ENCODE measurements at places on chromosomes 2 and 18.

GRCh38 chr2:58110765-58111164 lies 64.2 kb downstream of the VRK2 start:
- no peak for DNase-seq

GRCh38 chr18:10029711-10030110 lies 115.9 kb downstream of the VAPA start:
- no peak for DNase-seq

DNA sequence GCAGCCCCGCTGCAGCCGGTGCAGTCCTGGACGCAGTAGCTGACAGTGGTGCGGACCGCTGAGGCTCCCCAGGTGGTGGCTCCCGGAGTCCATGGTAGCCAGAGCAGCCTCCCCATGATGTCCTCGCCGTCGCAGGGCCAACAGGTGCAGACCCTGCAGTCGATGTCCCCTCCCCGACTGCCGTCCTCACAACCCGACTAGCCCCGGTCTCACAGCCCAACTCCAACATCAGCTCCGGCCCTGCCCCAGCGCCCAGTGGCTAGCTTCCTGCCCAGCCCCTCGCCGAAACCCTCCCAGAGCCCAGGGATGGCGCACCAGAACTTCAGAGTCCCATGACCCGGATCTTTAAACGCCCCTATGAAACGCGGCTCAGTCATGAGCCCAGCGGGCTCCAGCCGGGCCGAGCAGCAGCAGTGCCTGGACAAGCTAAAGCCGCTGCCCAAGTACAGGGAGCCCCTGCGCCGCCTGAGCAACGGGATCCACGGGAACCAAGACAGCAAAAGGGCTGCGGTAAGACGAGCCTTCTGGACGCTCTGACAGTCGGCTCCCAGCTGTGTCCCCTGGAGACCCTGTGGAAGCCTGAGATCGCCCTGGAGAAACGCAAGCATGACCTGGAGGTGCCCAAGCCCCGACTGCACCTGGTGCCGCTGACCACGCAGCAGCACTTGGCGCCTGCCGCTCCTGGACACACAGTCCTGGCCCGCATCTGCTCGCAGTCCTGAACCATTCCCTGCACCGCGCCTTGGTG lies 53.8 kb upstream of the TUBA3E start:
- no peak for DNase-seq

- no peak for DNase-seq
These were observed 89.6 kb downstream of the MCFD2 start for GRCh38 chr2:46825939-46826568.

GRCh38 chr2:161170377-161170776 lies 10.1 kb downstream of the TANK start:
- DNase-seq = no peak

DNA sequence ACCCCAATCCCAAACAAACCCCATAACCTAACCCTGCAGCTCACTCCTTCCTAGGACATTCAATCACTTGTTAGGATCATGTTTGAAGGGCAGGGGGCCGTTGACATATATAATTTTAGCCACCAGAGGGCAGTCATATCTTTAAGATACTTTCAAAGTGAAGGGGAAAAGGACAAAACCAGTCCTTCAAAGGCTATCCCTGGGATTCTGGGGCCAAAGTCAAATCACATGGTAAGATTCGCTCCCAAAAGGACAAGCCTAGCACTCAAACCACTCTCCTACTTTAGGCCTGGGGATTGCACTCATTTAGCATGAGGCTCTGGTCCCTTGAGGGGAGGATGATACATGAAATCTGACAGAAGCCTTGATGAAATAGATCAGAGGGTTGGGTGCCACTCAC lies 44.6 kb downstream of the HAUS1 start:
- DNase-seq = no peak

DNA sequence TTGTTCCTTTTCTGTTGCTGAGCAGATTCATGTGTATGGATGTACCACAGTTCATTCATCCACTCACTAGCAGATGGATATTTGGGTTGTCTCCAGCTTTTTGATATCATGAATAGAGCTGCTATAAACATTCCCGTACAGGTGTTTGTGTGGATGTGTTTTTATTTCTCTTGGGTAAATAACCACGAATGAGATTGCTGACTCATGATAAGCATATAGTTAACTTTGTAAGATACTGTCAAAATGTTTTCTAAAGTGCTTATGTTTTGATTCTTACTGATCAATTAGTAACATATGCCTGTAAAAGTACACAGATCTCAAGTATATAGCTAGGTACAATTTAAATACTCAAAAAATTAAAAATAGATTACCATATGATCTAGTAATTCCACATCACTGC lies 27.7 kb downstream of the TSN start:
- no peak for DNase-seq

GRCh38 chr18:59833785-59834184 lies 66.0 kb upstream of the PMAIP1 start:
- DNase-seq = no peak

GRCh38 chr2:183543731-183544130 lies 419.5 kb downstream of the NUP35 start:
- DNase-seq = no peak

- no peak for DNase-seq
These were observed 8.8 kb upstream of the IFIH1 start for GRCh38 chr2:162327134-162327769.

GRCh38 chr2:200593905-200594304 lies 8.1 kb downstream of the AOX1 start:
- DNase-seq = no peak

DNA sequence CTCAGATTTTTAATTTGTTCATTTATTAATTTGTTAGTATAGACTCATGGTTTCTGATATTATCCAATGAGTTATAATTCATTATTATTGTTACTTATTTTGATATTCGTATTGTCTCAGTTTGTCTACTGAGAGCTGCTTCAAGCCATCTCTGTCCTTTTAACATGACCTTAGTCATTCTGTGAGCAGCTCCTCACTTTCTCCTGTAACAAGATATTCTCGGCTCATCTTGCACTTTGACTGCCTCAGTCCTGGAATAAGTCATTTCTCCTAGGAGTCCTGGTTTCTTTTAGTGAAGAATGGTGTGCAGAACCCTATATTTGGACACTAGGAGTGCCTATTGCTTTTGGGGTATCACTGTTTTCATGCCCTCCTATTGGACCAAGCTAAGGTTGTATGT lies 13.2 kb downstream of the ASB1 start:
- no peak for DNase-seq

GRCh38 chr18:50334546-50335152 lies 40.2 kb upstream of the SKA1 start:
- DNase-seq = no peak

DNA sequence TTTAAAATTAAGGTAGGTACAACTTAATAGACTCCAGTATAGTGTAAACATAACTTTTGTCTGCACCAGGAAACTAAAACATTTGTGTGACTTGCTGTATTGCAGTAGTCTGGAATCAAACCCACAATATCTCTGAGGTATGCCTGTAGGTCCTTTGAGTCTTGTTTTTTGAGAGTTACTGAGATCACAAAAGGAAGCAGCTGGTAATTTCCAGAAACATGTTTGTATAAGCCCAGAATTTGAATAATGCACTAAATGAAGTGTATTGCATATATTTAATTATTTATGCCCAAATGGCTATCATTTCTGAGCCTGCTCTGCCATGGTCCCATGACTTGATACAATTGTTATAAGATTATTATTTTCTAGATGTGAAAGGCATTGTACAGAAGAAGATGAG lies 143.3 kb upstream of the LYPD6 start:
- DNase-seq = no peak

- no peak for DNase-seq
These were observed 118.7 kb downstream of the NOL10 start for GRCh38 chr2:10571057-10571456.

GRCh38 chr2:20448246-20448976 lies 1.5 kb downstream of the RHOB start:
- no peak for DNase-seq

DNA sequence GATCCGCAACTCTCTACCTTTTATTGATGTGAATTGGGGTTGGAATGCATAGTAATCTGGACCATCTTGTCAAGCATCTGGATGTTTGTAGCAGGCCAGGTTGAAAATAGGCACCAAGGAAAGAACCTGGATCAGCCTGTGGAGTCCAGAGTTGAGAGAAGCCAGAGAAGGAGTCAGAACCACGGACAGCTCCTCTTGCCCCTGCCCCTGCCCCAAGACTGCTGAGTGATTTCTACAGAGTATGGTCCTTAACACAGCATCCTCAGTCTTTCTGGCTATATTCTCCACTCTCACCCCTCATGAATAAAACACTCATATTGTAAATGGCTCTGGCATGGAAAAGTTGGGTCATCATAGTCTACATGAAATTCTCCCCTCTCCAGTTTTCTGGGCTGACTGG lies 154.6 kb downstream of the LOXHD1 start:
- DNase-seq = no peak

DNA sequence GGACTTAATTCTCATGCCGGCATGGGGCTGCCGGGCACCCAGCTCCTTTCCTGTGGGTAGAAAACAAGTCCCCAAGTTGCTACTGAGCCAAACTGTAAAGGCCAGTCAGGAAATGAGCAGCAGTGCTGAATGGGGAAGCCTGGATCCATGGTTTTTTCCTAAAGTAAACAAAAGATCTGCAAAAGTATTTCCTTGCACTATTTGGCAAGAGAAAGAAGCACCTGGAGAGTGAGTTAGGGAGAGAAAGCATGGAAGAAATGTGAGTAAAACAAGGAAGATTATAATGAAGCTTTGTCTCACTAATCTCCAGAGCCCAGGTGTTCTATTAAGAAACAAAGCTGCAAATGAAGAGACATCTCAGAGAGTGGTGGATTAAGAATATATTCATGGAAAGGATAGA lies 117.6 kb downstream of the METTL8 start:
- DNase-seq = no peak

DNA sequence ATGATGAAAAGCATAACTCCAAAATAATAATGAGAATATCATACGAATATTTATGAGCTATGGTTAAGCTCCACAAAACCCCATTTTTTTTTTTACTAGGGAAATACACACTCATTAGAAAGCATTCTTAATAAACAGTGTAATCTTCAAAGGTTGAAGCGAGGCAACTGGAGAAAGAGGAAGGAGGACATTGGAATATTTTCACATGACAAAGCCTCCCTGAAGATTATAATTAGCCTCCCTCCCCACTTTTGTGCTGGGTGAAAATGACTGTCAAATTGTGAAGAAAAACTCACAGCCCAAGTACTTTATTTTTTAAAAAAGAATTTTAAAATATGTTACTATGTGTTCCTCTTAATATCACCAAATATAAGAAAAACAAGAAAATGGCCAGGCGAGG lies 64.1 kb upstream of the NFU1 start:
- DNase-seq = no peak

DNA sequence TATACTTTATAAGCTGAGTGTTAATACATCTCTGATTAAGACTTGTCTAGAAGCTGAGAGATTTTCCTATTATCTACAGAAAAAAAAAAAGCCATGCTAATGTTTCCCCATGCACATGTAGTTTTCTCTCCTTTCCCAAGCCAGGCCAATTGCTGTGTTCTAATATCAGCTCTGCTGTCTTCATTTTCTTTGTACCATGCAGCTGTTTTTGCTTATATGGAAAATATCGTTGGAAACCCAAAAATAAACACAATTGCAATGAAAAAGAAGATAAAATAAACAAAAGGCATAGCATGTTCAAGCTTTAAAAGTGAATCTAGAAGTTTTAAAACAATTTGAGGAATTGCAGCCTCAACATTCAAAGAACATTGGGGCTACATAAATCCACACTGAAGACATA lies 817.4 kb upstream of the ACVR2A start:
- DNase-seq = no peak

GRCh38 chr2:238879621-238880377 lies 31.9 kb downstream of the TWIST2 start:
- no peak for DNase-seq

DNA sequence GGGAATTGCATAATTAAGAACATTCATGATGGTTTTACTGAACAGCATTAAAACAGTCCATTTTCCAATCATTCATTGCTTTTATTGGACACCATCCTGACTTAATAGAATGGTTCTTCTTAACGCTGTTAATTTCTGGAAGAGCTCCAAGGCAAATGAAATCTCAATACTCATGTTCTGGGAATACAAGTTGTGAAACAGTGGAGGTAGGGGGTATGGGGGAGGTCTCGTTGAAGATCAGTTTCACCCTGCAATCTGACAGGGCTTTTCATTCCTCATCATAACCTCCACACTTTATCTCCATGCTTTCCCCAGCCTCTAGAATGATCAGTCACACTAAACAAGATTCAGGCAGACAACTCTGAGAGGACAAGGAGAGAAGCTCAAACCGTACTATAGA lies 113.6 kb downstream of the ETAA1 start:
- no peak for DNase-seq

DNA sequence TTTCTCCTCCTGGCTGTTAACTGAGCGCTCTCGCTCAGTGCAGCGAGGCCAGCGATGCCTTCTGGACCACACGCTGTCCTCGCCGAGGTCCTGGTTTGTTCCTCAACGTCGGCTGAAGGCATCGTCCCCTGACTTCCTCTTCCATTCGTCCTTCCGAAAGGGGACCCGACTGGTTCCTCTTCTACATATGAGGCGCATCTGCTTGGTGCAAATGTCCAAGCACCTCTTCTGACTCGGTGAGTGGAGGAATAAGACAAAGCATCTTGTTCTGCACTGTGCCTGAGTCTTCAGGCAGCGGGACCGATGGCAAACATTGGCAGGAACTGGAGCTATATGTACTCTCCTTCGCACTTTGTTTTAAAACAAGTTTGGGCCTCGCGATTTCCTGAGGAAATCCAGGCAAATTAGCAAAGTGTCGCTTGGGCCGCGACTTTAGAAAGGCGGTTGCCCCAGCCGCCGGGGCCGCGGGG lies 621 bp upstream of the KCNS3 start:
- no peak for DNase-seq
